ENCODE measurements at places on chromosomes 16 and 17.

GRCh38 chr17:46800573-46800972, 17.9 kb downstream of the WNT3 start:
- DNase-seq: no peak

- no peak for DNase-seq
Measured at GRCh38 chr16:54912720-54913119, 17.9 kb upstream of the IRX5 start.

DNA sequence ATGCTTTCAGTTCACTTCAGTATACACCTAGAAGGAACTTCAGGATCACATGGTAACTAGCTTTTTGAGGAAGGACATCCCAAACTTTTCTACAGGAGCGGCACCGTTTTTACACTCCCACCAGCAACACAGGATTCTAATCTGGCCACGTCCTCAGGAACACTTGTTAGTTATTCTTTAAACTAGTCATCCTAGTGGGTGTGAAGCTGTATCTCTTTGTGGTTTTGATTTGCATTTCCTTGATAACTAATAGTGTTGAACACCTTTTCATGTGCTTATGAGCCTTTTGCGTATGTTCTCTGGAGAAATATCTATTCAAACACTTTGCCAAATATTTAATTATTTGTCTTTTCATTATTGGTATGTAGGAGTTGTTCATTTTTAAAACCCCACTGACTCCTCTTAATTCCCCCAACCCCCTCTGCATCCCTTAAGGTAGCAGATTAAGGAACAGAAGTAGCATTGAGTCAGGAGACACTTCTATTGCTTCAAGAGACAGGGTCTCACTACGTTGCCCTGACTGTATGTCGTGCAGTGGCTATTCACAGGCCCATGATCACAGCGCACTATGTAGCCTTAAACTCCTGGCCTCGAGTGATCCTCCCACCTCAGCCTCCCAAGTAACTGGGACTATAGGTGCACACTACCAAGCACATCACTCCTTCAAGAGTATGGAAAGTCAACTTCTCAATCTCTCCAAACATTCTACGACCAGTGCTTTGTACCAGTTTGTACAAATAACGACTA, 25.4 kb downstream of the YWHAE start:
- no peak for DNase-seq

- DNase-seq: no peak
Measured at GRCh38 chr17:28484296-28484695, 10.9 kb downstream of the SLC13A2 start.

GRCh38 chr16:2151188-2152091, 3.0 kb downstream of the RAB26 start:
- no peak for DNase-seq

- DNase-seq: no peak
Measured at GRCh38 chr17:70527364-70527888, 358.1 kb downstream of the KCNJ2 start.

DNA sequence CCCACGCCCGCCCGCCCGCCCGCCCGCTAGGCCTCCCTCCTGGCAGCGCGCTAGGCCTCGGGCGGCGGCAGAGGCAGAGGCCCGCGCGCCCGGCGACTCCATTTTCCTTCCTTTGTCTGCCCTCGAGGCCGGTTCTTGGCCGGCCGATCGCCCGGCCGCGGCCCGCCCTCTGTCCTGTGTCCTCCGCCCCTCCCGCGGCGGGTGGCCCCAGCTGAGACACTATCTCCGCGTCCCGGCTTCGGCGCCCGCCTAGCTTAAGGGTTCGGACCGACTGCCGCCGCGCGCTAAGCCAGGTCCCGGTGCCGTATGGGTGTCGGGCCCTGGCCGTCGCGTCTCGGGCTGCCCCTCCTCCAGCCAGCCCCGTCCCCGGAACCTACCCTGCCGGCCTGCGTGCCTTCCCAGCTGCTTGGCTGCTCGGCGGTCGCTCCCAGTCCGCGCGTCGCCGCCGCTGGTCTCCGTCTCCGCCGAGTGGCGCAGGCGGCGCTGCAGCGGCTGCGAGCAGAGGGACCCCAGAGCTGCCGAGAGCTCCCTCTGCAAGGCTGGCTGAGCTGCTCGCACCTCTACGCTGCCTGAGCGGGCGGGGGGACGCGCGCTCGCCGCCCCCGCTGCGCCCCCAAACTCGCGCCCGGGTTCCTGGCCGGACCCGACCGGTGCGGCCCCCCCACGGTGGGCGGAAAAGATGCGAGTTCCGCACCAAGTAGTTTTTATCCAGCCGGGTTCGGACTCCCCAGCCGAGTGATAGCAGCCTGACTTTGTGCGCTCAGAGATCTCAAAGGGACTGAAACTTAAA, 787 bp downstream of the CTCF start:
- DNase-seq: no peak

- no peak for DNase-seq
Measured at GRCh38 chr17:73701701-73702100, 57.5 kb upstream of the SDK2 start.

DNA sequence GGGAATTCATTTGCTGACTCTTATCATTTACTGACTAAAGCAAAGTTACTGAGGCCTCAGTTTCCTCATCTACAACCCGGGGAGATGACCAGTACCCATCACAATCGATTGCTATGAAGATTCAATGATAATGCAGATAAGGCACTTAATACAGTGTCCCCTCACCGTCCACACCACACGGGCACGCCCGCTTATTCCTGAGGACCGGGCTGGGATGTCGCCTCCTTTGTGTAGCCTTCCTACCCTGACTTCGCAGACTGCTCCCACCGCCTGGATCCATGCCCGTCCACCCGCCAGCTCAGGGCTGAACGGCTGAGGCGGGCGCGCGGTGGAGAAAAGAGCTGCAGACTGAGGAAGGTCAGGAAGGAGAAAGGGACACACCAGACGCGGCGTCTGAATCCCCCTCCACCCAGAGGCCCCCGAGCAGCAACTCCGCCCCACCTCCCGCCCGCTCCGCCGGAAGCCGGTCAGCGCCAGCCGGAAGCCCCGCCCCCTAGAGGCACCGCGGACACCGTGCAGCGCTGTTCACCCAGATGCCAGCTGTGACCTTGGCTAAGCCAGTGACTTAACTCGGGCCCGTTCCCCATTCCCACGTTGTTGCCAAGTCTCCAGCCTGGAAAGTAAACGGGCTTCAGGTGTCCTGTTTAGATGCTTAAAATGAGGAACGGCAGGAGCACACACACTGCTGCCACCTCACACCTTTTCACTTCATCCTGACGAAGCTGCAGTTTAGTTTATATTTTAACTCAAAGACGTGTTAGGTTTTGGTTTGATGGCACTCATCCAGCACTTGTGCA, at the start of gene KRABD2:
Gene KRABD2, minus strand, starts transcription at position 434 of the 797 bp plus-strand sequence.
- peak; percentile 71 for DNase-seq

- peak; percentile 56 for DNase-seq
Measured at GRCh38 chr16:84726079-84726668, 26.4 kb downstream of the USP10 start.

- no peak for DNase-seq
Measured at GRCh38 chr16:67451061-67451703, 20.3 kb downstream of the HSD11B2 start.

DNA sequence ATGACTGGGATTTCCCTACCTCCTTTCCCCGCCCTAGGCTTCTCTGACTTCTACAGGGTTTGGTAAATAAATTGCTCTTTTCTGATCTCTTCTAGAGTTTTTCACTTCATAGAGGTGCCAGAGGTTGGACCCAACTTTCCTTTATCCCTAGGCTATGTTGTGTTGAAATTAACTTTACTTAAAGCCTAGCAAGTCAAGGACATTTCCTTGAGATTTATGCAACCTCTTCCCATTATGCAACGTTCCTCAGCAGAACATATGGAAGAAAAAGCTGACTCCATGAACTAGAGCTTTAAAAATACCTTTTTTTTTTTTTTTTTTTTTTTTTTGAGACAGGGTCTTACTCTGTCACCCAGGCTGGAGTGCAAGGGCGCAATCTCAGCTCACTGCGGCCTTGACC, 15.5 kb downstream of the MPO start:
- DNase-seq: no peak

- DNase-seq: no peak
Measured at GRCh38 chr16:50980666-50981065, 170.4 kb downstream of the SALL1 start.

GRCh38 chr16:57630407-57630797, 2.0 kb downstream of the ADGRG1 start:
- DNase-seq: no peak

DNA sequence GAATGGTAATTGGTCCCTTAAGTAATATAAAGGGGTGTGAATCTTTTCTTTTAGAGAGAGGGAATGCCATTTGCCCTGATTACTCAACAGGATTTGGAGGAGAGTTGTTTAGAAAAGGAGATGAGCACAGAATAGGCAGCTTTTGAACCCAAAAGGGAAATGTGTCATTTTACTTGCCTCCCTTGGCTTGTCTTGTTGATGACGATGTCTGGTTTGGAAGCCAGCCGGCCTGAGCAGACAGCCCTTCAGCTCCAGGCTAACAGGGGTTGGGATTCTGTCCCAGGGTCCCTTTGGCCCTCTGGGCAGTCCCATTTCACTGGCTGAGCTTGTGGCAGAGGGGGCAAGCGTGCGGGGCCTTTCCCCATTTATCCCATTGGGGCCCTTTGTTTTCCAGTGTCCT, 22.3 kb upstream of the PRKAR1A start:
- no peak for DNase-seq

DNA sequence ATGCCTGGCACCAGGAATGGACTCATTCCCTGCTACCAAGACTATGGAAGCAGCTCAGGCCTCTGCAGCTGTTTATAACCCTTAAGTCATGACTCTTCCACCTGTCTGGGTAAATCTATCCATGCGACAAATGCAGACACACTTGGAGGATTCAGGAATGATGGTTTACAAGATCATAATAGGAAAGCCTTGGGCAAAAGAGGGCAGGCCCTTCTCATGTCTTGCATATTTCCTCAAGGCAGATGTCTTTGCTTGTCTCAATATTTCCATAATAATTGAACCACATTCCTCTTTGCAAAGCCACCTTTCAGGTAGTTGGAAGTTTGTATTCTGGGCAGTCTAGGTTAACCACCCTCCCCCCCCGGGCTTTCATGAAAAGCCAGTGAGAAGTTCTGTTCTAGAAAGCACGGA, 884 bp upstream of the JPT1 start:
- no peak for DNase-seq

DNA sequence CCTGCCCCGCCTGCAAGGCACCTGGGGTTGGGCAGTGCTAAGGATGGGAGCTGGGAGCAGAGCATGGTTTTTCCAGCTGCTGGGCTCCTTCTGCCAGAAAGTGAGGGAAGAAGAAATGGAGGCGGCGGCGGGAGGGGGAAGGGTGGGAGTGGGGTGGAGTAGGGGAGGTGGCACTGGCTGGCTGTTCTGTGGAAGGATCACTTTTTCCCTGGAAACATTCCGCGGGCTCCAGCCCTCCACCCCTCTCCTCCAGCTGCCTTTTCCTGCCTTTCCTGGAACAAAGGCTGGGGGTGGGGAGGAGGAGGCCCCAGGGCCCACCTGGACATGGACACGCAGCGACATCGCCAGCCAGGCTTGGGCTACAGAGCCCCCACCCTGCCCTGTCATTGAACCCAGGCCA, 41.1 kb downstream of the CFAP20 start:
- no peak for DNase-seq

DNA sequence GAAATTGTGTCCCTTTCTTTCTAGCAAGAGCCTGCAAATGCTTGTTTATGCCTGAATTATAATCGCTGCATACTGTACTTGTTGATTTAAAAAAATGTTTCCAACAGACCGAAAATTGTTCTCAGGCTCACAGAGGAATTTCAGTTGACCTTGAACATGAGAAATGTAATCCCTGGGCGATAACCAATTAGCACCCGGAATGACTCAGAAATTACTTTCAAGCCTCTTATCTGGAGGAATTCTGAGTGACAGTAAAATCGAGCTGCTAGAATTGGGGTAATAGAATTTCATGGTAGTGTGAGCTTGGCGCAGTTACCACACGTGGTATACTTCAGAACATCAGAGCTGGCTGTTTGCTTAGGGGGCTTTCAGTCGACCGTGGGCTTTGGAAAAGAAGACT, 139.1 kb upstream of the CACNG3 start:
- no peak for DNase-seq

DNA sequence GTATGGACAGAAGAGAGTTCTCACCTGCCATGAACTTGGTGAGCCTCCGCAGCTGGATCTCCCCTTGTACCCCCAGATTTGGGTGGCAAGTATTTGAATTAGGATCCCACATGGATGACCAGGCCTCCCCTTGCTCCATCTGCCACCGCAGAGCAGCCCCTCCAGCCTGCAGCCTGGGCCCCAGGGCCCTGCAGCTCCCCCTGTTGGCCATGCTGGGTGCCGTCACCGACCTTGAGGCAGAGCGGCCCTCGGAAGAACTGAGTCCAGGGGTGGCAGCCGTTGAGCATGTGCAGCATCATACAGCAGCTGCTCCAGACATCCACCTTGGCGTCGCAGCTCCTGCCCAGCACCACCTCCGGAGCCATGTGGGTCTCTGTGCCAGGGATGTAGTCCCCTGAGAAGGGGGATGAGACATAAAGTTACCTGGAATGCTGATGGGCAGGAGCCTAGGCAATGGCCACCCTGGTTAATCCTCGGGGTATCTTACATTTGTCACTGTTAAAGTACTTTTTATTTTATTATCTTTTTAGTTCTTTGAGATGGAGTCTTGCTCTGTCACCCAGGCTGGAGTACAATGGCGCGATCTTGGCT, 9.0 kb upstream of the SPATA32 start:
- DNase-seq: no peak

- no peak for DNase-seq
Measured at GRCh38 chr17:57956291-57957119, 1.3 kb upstream of the CUEDC1 start.

GRCh38 chr17:58184986-58185761, 7.4 kb upstream of the EPX start:
- DNase-seq: no peak

- no peak for DNase-seq
Measured at GRCh38 chr17:43439041-43439440, 40.2 kb downstream of the ARL4D start.

DNA sequence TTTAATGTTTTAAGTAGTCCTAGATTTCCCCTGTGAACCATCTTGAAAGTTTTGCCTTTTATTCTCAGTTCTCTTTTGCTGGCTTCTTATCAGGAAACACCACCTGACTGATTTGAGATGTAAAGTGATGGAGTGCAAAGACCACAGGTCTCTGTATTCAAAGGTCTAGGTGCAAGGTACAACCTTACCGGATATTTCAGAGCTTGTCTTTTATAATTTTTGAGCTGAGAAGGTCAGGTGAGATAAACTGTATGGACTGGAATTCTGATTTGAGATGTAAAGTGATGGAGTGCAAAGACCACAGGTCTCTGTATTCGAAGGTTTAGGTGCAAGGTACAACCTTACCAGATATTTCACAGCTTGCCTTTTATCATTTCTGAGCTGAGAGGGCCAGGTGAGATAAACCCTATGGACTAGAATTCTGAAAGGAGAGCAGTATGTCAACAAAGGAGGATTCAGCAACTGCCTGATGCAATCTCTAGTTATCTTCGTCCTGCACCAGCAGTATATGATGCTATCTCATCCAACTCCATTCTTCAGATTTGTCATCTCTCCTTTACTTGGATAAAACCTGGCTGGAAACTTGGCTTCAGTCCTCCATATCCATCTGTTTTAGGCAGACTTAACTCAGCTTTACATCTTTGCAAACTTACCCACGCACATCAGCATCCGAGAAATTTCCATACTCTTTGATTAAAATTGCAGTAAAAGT, 64.3 kb downstream of the CENPV start:
- no peak for DNase-seq

- no peak for DNase-seq
Measured at GRCh38 chr17:63916566-63917185, 2.0 kb downstream of the GH1 start.

- DNase-seq: no peak
Measured at GRCh38 chr16:6193718-6194117, 1096.1 kb upstream of the EEF2KMT start.

- DNase-seq: no peak
Measured at GRCh38 chr16:12398029-12398682, 405.5 kb downstream of the CPPED1 start.

GRCh38 chr16:27174007-27174406, 29.3 kb upstream of the KDM8 start:
- no peak for DNase-seq

All from HFF-Myc (cell line).